ENCODE measurements at places on chromosomes 5 and 9.

GRCh38 chr5:176152191-176152929, 85.9 kb upstream of the SIMC1 start:
- DNase-seq: no peak

DNA sequence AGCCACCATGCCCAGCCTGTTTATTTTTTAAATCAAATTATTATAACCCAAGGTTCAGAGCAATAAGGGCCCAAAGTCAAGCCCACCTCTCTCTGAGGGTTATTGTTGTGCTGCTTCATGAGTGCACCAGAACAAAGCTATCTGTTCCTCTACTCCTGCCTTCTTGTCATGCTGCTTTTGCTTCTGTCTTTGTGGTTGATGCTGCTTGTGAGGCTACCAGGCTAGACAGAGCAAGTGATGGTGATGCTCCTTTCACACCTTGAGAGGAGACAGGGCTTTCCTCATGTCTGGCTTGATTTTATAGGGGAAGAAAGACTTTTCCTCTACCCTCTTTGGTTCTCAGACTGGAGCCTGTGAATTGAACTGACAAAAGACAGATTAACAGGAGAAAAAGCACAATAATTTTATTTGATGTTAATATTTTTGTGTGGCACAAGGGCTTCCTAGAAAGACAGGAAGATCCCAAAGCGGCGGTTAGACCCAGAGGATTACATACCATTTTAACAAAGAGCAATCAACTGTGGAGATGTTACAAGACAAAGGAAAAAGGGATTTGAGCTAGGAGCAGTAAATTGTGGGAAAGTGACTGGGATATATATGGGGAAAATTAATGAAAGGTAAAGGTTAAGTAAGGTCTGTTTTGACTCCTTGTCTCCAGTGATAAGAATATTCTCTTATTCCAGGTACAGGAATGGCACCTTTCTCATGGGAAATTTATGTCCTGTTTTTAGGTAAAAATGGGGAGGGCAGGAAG, 4.4 kb upstream of the CD180 start:
- no peak for DNase-seq

DNA sequence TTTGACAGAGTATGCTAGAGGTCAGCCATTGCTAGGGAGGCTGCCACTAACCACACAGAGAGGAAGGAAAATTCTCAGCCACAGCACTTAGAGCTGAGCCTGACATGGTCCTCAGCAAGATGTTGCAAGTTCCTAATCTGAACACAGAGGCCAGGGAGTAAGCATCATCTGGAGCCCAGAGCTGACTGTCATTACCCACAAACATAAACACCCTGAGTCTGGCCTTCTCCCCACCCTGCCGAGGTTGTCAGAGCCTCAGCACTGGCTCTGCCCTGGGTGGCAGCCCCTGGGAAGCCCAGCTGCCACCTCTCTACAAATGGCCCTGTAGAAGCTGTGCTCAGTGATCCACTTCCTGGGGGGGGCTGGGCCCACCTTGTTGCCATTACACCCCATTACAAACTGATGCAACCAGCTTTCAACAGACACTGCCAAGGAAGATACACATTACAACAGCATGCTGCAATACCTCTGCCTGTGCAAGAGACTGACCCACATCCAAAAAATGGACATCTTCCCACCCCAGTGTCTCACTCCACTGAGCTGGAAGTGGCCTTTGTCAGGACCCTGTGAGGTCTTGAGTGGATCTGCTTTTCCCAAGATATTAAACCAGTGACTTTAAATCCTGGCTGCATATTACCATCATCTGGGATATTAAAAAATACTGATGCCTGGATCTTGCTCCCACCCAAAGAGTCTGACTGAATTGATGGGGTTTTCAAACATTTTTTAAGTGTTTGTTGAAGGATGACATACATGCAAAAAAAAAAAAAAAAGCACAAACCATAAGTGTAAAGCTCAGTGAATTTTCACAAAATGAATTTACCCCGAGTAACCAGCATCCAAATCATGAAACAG, 33.0 kb downstream of the IRF1 start:
- no peak for DNase-seq

GRCh38 chr9:134930398-134930797, 12.7 kb upstream of the FCN1 start:
- no peak for DNase-seq

DNA sequence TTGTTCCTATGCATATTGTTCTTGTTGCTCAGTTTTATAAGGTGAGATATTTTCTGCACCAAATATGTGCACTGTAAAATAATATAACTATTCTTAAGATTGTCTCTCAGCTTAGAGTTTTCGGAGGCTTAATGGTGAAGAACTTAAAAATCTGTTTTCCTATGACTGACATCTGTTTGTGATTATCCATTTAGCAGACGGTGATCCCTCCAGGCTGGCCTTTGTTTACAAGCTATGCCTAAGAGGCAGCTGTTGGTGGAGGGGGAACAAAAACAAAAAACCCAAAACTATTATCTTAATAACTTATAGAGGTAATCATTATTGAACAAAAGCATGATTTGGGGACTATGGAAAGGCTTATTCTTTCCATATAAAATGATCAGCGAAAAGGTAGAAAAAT, 658 bp downstream of the PDCD1LG2 start:
- DNase-seq: no peak

- DNase-seq: no peak
Observed at GRCh38 chr9:127744398-127745110, 9.5 kb upstream of the TOR2A start.

DNA sequence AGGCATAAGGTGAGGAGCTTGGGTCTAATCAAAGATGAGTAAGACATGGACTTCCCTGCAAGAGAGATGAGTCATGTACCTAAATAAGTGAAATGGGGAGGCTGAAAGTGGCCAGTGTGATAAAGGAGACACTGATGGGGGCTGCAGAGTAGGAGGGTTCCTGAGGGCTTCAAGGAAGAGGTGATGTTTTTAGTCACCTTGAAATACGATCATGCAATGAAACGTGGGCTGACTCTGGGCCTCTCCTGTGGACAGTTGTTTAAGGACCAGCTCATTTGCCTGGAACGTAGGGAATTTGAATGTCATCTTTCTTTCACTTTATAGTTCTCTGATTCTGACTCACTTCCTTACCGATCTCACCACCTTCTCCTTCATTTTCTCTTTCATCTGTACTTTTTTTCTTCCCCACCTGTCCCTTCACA, 49.6 kb upstream of the CPLX2 start:
- DNase-seq: no peak

- DNase-seq: peak; percentile 88
Observed at GRCh38 chr5:172800088-172800551, 29.1 kb upstream of the DUSP1 start.

DNA sequence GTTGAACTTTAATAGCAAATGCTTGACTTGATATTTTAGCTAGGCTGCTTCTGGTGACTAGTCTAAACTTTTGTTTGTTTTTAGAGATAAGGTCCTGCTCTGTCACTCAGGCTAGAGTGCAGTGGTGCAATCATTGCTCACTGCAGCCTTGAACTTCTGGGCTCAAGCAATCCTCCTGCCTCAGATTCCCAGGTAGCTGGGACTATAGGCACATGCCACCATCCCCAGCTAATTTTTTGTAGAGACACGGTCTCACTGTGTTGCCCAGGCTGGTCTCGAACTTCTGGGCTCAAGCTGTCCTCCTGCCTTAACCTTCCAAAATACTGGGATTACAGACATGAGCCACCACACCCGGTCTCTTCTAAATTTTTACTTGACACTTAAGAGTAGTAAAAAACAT, 20.7 kb downstream of the CDC37L1 start:
- DNase-seq: no peak

DNA sequence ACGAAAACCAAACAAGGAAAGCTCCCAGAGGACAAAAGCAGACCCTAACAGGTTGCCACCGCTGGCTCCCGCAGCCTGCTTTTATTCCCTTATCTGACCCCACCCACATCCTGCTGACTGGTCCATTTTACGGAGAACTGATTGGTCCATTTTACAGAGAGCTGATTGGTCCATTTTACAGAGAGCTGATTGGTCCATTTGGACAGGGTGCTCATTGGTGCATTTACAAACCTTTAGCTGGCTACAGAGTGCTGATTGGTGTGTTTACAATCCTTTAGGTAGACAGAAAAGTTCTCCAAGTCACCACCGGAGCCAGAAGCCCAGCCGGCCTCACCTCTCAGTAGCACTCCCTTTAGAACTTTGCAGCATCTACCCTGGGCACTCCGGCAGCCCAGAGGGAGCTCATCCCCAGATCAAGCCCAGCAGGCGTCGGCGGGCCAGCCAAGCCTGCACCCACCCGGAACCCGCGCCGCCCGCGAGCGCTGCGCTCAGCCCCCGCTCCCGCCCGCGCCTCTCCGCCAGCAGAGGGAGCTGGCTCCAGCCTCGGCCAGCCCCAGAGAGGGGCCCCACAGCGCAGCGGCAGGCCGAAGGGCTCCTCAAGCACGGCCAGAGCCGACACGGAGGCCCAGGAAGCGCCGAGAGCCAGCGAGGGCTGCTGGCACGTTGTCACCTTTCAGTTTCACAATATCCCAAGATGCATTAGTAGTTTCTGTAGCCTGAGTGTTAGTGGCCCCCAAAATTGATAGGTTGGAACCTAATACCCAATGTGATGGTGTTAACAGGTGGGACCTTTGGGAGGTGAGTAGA, 35.3 kb upstream of the CLPTM1L start:
- no peak for DNase-seq

DNA sequence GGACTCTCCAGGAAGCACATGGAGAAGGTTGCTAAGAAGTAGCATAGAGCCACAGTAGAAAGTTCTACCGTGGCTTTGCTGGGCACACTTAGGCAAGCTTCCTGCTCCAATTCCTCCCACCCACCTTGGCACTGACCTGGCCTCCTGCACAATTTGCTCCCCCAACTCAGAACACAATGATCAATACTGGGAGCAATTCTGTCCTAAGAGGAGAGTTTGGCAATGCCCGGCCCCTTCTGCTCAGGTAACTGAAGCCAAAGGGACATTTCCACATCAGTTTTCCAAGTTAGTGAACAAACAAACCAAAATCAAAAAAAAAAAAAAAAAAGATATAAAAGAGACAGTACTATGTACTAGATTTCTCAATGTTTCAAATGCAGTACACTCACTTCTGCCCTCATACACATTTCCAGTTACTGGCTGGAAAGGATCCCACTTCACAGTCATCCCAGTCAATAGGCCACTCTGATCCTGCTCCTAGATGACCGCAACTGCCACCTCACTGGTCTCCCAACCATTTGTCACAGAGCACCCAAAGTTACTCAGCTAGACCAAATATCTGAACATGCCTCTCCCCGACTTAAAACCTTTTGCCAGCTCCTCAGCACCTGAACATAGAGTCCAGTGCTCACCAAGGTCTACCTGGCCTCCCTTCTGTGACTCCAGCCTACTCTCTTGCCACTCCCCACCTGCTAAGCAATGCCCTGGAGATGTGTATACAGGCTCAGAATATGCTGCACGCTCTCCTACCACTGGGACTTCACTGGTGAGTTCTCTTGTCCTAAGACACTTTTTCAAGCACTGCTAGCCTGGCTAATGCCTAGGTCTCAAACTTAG, 21.3 kb downstream of the ABCA1 start:
- no peak for DNase-seq

DNA sequence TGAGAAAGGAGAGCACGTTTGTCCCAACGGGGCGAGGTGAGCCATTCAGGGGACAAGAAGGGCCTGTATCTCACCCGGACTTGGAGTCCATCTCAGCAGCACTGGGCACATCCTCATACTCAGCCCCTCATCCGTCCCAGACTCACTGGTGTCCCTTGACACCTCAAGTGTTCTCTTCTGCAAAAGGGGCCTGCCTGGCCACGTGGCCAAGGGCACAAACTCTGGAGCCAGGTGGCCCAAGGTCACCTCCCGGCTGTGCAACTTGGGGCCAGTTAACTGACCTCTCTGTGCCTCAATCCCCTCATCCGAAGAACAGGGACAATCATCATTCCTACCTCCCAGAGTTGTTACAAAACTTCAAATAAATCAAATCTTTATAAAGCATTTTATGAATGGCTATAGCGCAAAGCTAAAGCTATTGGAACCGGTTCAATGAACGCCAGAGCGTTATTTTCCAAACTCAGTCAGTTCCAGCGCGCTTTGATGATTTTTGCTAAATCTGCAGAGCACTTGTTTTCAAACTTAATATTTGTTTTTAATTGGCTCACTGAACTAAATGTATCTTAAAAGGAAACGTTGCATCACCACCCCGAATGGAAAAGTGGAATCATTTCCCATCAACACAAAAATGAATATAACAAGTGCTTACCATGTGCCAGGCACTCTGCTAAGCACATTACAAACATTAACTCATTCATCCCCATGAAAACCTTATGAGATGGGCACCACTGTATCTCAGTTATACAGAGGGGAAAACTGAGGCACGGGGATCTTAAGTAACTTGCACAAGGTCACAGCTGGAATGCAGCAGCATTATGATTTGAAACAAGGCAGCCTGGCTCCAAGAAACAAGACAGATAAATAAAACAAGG, 49.3 kb downstream of the DUSP1 start:
- DNase-seq: no peak

- no peak for DNase-seq
Observed at GRCh38 chr9:121717141-121717991, 65.9 kb downstream of the DAB2IP start.

DNA sequence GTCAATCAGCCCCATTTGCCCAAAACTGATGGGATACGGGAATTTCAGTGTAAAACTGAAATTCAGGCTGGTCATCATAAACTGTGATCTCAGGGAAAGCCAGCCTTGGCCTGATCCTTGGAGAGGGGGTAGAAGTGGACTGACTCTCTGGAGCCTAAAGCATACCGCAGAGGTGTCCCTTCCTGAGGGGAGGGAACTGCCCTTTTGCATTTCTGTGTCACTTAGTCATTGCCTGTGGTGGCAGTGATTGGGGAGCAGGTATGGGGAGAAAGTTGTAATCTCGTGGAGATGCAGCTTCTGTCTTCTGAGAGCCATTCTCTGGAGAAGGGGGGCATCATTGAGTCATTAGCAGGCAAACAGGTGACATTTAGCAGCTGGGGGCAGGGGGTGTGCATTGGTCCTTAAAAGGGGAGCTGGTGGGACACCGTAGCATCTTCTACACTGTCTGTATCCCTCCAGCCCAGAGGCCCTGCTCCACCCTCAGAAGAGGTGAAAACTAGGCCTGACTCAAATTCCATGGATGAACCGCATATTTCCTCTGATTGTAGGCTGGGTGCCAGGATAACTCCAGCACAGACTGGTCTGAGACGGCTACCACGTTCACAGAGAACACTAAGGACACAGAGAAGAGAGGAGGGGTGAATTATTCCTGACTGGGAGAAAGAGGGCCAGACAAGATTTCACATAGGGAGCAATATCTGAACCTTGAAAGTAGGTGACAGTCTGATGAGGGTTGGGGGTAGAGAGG, 143.3 kb downstream of the SEC61B start:
- DNase-seq: no peak

DNA sequence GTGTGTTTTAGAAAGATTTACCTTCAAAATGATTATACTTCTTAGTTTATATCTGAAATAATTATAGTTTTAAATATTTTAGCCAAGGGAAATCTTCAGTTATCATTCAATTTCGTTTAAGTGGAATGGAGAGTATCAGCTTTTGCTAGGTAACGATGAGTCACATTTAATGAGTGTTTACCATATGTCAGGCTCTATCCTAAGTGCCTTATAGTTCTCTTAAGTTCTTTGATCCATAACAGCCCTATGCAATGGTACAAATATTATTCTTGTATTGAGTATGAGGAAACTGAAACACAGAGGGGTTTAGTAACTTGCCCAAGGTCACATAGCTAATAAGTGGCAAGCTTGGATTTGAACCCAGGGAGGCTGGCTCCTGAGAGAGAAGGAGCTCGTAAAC, 37.5 kb upstream of the SHB start:
- DNase-seq: no peak

- DNase-seq: no peak
Observed at GRCh38 chr9:89805571-89806292, 200.9 kb downstream of the GADD45G start.

- no peak for DNase-seq
Observed at GRCh38 chr9:94932652-94933510, 206.4 kb downstream of the AOPEP start.

GRCh38 chr5:68771221-68771620, 322.6 kb upstream of the SLC30A5 start:
- DNase-seq: no peak

Measured in AG04450 (cell line).